ENCODE measurements at places on chromosomes 3 and 15.
A peak's percentile ranks its signal among the peaks of the same experiment; 100 is the strongest.

GRCh38 chr3:131708241-131708640, 205.5 kb upstream of the MRPL3 start:
- DNase-seq = no peak

DNA sequence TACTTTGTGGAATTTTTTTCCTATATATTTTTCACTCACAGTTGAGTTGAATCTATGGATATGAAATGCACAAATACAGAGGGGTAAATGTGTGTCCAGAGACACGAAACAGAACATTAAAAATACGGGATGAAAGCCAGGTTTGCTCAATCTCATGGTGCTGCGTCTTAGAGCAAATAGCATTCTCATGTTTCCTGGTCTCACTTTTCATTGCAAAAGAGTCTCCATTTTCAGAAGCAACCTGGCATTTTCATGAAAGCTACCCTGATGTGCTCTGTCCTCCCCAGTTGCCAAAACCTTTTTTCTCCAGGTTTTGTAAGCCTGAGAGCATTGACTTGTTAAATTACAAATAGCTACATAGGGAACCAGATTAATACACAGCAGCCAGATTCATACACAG, 49.5 kb upstream of the MBNL1 start:
- DNase-seq = no peak

- peak; percentile 77 for DNase-seq
These were observed 3.0 kb downstream of the SLC51A start for GRCh38 chr3:196219194-196219969.

GRCh38 chr15:35173444-35174118, 88.5 kb upstream of the NANOGP8 start:
- DNase-seq = no peak

- DNase-seq = peak; percentile 30
These were observed 62.5 kb downstream of the TRIM69 start for GRCh38 chr15:44798826-44799225.
